ENCODE measurements at places on chromosomes 12 and 14.

DNA sequence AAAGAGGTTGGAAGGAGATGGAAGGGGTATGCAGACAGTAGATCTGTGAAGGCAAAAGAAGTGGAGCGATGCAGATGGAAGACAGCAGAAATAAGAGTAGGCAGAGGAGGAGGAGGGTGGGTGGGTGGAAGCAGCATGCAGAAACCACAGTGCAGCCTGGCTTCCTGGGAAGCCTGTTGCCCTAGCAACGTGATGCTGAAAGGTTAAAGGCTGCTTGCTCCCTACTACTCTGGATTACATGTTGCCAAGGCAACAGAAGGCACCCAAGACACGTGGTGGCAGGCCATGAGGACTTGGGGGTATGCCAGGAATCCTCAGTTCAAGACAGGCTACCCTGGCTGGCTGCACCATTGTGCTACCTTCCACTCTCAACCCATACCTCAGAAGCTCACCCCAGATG, 129.6 kb downstream of the GRIN2B start:
- DNase-seq: no peak

DNA sequence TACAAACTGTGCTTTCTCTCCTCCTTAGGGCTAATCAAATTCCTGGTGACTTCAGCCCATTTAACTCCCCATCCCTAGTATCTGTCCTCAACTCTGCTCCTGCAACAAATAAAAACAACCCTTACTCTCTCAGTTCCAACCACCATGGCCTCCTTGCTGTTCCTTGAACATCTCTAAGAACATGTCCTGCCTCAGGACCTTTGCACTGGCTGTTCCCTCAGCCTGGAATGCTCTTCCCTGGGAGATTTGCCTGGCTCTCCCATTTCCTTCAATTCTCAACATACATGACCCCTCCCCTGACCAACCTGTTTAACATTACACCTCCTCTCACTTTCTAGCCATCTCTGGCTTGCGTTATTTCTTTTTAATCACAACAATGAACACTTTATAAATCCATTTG, 170.5 kb downstream of the PTPN11 start:
- no peak for DNase-seq

DNA sequence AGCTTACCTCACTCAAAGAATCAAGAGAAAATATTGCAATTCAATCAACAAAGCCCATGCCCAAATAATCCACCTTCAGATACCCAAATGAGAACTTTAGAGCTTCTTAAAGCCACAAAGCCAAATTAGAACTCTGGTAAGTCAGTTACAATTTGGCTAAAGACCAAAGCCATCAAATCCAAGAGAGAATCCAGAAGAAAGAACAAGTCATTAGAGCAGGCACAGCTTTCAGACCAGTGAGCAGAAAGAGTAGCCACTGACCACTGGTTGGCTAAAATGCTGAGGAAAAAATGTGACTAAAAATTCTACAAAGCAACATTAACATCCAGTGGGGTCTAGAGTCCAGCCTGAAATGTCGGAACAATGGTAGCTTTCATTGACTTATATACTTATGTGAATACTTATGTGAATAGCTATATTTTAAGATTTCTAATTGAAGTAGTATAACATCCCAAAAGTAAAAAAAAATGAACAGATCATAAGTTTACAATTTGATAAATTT, 735.2 kb upstream of the TBX3 start:
- no peak for DNase-seq

DNA sequence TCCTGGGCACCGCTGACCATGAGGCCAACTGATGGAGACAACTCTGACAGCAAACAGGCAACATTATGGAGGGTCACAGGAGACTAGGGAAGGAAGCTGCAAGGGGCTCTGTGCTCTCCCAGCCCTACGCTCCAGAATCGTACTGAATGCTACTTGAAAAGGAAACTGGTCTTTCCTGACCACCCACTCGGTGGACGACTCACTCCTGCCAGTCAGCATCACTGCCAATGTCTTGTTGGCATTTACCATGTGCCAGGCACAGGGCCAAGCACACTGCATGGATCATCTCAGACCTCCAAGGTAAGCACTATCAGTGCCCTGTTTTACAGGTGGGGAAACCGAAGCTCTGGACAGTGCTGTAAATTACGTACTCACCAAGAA, 38.0 kb downstream of the CCDC85C start:
- DNase-seq: no peak

DNA sequence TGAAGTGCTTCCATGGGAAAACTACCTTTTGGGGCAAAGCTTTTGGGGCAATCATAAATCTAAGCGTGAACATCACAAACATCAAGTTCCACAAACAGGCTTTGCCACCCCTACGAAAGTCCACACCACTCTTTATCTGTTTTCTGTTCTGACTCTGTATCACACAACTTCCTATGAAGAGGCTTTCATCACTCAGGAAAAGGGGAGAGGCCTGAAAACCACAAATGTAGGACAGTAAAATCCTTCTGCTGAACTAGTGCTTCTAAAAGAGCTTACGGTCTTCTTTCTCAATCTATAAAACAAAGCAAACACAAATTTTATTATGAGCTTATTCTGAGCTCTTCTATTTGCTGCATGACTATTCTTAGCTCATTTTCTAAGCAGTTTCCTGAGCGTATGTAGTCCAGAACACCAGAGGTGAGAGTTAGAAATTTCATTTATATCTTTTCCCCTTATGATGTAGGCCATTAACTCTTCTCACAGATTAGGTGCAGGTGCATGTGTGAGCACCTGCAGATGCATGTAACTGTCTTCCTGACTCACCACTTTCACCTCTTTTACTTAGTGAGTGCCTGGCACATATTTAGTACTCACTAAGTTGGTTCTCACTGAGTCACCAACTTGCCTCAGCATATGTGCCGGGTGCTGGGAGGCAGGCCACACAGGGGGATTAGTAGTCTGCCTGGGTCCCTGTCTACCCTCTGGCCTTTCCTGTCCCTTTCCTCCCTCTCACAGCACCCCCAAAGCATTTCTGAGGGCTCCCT, 32.9 kb upstream of the SYCP3 start:
- DNase-seq: no peak

DNA sequence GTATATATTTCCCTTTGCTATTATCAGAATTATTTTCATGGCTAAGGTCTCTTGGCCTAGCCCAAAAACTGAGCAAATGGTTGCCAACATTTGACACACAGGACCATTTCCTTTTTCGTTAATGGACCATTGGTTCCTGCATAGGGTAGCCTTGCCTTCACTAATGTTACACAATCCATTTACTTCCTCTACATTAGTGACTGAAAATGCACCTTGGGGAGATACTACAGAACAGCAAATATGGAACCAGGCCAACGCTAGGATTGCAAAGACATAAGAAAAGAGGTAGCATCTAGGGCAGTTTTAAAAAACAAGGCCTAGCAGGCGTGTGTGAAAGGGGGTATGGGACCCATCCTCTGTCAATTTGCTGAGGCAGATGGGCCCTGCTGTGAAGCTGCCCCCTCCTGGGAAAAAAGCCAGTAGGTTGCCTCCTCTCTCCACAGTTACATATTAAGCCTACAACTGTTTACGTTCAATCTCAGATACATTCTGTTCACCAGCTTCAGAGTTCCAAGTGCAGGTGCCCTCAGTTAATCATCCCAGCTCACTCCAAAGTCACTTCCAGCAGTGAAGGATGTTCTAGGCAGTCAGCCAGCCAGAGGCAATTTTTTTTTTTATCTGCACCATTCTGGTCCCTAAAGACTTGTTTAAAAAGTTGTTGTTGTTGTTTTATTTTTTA, 15.0 kb downstream of the AQP6 start:
- no peak for DNase-seq

- DNase-seq: no peak
These were observed 65.5 kb downstream of the LRP6 start for GRCh38 chr12:12201274-12201758.

- DNase-seq: no peak
These were observed 165.2 kb upstream of the OTX2 start for GRCh38 chr14:56975521-56975920.

DNA sequence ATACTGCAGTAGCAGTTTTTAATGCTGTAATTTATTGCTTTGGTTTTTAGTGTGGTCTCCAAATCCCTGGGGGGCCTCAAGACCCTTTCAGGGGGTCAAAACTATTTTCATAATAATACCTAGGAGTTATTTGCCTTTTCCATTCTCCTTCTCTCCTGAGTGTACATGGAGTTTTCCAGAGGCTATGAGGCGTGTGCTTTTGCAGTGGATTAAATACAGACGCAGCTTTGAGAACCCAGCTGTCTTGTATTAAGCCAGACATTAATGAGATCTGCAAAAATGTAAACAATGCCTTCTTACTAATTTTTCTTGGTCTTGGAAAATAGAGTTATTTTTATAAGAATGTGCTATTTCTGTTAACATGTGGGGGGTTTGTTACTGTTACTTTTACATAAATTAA, 68.6 kb downstream of the SLC25A47 start:
- no peak for DNase-seq

DNA sequence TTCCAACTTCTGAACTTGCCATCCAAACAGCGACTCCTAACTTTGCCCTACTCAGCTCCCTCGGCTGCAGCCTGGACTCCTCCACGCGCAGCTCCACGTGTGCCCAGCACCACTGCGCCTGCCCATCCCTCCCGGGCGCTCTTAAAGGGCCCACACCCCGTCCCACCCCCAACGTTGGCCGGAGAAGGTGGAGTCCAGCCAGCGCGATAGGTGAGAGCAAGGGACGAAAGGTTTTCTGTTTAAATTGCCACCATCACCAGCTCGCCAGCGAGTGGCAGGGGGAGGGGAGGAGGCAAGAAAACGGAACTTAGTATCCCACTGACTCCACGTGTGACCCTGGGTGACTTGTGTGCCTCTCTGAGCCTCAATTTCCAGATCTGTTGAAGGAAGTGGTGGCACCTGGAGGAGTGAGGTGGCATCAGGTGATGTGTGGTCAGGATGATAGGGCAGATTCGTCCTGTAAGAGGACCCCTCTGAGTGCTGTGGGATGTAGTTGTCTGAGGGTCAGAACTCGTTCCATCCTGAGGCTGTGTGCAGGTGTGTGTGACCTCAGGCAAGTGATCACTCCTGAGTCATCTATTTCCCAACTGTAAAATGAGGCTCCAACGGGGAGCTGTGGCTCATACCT, 59.7 kb downstream of the TRPV4 start:
- DNase-seq: no peak

DNA sequence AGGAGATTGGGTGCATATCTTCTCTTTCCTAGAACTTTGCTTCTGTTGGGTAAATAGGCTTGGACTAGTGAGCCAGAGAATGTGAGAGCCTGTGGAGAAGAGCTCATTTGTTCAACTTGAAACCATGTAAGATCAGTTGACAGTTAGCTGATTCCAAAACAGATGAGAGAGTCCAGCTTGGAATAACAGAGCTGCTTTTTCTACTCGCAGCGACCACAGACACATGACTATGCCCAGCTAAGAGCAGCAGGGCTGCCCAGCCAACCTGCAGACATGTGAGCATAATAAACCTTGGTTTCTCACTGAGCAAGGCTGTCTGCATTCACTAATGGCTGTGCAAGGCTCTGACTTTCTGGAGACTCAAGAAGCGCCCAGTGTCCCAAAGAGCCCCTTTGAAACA, 209.2 kb downstream of the C12orf75 start:
- DNase-seq: no peak

DNA sequence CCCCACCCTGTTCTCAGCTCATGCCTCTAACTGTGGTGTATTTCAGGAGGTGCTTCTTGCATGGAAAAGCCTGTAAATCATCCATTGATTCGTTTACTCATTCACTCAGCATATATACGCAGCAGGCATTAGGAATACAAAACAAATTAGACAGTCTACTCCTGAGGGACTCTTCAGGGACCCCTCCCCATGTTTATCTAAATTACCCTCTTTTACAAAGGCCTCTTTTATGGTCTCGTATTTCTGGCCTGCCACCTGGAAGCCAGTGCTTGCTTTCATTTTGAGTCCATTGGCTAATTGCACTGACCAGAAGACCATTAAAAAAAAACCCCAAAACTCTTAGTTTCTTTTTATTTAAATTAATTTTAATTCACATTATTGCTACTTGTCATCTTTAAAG, 134.4 kb downstream of the DACT1 start:
- no peak for DNase-seq

- DNase-seq: peak; percentile 85
These were observed at the start of gene ALDH2 for GRCh38 chr12:111766608-111767361. ALDH2 (plus strand) TSS chr12:111766933; CDS start chr12:111766983, 50 bp downstream.

DNA sequence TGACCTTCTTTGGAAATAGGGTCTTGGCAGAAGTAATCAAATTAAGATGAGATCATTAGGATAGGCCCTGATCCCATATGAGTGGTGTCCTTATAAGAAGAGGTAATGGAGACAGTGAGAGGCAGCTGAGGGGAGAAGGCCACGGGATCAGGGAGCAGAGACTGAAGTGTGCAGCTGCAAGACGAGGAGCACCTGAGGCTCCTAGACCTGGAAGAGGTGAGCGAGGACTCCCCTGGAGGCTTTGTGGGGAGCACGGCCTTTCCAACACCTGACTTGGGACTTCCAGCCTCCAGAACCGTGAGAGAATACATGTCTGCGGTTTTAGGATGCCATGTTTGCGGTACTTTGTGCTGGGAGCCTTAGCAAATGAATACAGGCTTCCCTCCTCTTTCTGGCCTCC, 37.5 kb downstream of the LRTM2 start:
- DNase-seq: no peak

DNA sequence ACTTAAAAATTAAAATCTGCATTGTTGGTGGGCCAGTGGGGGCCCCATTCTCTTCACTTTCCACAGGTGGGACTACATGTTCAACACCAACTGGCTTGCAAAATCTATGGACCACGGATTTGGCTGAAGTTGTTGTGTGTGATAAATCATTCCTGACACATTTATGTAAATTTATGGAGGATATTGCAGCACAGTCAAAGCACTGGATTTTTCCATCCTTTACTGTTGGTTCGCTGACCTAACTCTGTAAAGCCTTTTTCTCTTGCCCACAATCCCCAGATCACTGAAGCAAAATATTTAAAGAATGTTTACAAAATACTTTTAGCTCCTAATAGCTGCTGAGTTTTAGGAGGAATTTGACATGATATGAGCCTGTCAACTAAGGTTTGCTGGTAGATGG, 219.7 kb upstream of the PRICKLE1 start:
- DNase-seq: no peak

DNA sequence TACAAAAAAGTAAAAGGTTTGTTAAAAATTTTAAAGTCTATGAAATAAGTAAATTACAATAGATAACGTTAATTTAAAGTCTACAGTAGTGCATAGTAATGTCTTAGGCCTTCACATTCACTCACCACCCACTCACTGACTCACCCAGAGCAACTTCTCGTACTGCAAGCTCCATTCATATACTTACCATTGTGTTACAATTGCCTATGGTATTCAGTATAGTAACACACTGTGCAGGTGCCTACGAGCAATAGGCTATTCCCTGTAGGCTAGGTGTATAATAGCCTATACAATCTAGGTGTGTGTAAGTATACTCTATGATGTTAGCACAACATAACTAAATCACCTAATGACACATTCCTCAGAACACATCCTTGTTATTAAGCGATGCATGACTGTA, 435.3 kb upstream of the TMTC1 start:
- DNase-seq: no peak

GRCh38 chr12:118302053-118302452, 70.7 kb downstream of the TAOK3 start:
- DNase-seq: no peak

DNA sequence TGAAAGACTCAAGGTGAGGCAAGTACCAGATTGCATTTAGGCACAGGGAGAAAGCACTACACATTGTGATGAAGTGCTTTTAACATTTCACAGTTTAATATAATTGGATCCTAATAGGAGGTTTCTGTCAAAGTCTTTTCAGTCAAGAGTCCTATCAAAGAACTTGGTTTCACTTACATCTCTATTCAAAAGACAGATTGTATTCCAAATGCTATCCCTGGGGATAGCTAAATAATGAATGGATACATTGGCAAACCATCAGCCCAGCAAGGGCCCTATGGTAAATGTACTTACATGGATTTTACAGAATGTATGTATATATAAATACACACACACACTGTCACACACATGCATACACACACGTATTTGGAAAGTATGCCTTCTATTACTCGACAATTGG, 655.5 kb upstream of the FLRT2 start:
- no peak for DNase-seq
